ENCODE measurements at places on chromosomes 1 and 21.

DNA sequence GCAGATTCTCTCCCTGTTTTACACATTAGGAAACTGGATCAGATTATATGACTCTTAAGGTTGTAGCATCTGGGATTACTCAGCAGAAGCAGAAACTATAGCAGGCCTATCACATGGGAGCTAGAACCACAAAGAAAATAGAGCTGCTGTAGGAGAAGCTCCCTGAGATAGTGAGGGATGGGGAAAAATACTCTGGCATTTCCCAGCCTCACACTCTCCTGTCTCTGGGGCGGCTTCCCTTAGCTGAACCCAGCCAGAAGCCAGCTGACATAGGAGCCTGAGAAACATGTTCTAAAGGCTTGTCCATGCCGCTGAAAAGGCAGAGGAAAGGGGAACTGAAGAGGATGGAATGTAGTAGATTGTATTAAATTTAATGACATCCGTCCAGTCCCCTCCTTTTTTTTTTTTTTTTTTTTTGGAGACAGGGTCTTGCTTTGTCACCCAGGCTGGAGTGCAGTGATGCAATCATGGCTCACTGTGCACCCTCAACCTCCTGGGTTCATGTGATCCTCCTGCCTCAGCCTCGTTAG lies 76.8 kb upstream of the DNAJC6 start:
- DNase-seq: no peak

DNA sequence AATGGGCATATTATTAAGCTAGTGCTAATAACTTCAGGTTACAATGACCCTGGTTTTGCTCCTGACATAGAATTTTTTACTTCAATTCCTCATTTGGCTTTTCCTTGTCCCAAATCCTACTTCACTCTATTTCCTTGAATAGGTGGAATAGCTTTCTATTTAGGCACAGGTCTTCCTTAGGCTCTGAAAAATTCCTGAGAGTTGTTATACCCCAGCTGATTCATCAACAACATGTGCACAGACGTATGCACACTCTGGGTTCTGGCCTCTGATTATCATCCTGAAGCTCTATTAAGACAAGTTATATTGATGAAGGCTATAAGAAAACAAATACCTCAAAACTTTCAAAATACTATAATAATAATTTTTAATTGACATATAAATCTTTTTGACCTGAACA lies 172.4 kb downstream of the NTMT2 start:
- no peak for DNase-seq

GRCh38 chr1:225735252-225736149 lies 42.1 kb upstream of the SRP9 start:
- no peak for DNase-seq

DNA sequence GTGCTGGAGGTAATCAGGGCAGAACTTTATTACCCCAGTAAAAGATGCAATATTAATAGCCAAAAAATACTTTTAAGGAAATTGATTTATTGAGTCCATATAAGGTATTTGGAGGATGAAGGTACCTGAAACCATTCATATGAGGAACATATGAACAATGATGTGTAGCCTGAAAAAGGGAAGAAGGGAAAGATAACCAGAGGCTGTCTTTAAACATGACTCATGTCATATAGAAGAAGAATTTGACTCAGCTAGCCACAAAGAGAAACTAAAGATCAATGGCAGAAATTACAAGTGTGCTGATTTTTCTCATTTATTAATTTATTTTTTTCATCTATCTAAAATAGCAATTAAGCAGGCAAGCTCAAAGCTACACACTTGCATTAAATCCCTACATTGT lies 136.2 kb upstream of the DUSP10 start:
- DNase-seq: no peak

DNA sequence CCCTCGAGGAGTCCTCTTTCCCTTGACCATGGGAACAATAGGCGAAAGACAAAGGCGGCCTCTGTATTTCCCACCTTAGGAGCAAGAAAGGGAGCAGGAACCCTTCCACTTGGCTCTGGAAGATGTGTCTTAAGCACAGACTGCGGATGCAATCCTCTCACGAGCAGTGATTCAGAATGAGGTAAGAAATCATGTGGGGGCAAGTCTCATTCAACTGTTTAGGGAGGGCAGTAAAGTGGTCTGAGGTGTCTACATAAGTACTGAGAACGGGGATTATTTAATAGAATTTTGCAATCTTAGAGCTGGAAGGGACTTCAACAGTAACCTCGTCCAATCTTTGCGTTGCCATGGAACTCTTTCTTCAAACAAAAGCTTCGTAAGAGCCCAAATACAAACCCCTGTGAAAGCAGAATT lies 1.6 kb upstream of the DYRK3 start:
- DNase-seq: no peak

GRCh38 chr1:147736883-147737282 lies 23.5 kb downstream of the GJA5 start:
- no peak for DNase-seq

- no peak for DNase-seq
Measured at GRCh38 chr1:34670982-34671381, 83.9 kb upstream of the GJB5 start.

- DNase-seq: no peak
Measured at GRCh38 chr21:39127506-39127905, 55.7 kb downstream of the PSMG1 start.

Data from chondrocyte (in vitro differentiated cells).